ENCODE measurements at places on chromosomes 7 and 10.
A peak's percentile ranks its signal among the peaks of the same experiment; 100 is the strongest.

DNA sequence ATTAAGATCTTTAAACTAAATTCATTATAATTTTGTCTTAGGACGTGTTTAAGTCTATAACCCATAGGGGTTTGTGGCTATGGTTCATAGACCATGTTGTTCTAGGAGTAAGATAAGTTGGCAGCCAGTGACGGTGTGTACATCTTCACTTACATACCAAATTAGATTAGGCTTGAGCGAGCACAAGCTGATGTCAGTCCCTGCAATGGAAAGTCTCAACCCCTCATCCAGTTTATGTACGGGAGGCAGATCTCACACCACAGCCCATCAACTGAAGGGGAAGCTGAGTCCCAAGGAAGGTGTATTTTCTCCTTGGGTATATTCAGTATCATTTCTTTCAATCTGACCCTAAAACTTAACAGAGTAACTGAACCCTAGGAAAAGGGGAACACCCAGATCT lies 5.1 kb upstream of the SMC3 start:
- no peak for DNase-seq

GRCh38 chr10:18221123-18221522 lies 80.9 kb downstream of the CACNB2 start:
- no peak for DNase-seq

DNA sequence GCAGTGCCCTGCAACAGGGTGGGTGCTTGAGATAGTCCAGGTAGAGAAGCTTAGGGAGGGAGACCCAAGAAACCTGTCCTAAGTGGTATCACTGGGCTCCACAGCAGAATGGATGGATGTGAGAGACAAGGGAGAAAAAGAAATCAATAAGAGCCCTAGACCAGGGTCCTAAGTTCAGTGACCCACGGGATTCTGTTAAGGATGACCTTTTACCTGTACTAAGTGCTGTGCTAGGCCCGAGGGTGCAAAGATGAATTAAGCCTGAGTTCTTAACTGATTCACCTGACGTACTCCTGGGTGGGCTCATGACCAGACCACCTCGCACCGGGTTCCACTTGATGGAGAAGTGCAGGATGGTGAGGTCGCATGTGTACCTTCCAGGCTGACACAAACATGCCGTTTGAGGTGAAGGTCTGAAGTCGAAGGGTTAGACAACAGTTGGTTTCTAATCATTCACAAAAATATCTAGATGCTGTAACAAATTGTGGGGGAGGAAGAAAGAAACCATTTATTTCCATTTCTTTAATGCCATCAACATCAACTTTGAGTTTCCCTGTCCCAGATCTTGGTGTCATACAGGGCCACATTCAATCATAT lies 166.5 kb downstream of the HERPUD2 start:
- no peak for DNase-seq

GRCh38 chr10:74825371-74826141 lies 844 bp upstream of the KAT6B start:
- DNase-seq: peak; percentile 32

- DNase-seq: no peak
Measured at GRCh38 chr10:44807451-44807850, 103.7 kb upstream of the TMEM72 start.

GRCh38 chr10:59887006-59887405 lies 19.4 kb downstream of the CCDC6 start:
- no peak for DNase-seq

DNA sequence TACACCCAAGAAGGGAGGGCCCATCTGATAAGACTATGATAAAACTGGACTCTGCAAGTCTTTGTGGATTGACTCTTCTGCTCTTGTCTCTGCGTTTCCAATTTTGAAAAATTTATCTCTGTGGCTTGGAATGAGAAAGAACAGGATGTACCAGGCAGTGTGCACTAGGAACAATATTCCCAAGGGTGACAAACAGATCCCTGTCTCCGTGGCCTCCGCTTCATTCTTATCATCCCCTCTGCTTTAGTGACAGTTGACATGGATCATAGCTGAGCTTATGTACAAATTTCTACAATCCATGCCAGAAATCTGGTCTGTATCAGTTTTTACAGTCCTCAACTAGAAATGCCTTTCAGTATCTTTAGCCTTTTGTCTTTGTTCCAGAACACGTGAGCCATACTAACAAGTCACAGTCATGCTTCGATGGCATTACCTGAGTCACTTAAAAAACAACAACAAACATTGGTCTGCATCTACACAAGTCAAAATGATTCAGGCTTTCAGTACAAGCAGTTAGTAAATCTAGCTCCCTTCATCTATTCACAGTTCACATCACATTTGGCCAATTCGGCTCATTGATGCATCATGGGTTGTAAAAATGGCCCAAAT lies 393.6 kb upstream of the CELF2 start:
- no peak for DNase-seq

GRCh38 chr7:121831801-121832200 lies 41.2 kb upstream of the PTPRZ1 start:
- peak; percentile 87 for DNase-seq

DNA sequence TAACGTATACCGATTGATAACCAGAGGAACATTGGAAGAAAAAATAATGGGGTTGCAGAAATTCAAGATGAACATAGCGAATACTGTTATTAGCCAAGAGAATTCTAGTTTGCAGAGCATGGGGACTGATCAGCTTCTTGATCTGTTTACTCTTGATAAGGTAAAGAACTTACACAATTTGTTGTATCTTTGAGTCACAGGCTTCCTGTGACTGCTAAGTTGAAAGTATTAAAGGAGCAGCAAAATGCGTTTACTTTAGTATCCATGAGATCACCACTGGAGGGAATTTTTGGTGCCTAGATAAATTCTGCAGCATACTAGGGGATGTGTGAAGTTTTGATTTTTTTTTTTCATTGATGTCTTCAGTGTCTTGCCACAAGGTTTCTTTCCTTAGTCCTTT lies 103.6 kb downstream of the BTAF1 start:
- DNase-seq: no peak

GRCh38 chr10:43703286-43703685 lies 54.6 kb upstream of the ZNF32 start:
- DNase-seq: no peak

DNA sequence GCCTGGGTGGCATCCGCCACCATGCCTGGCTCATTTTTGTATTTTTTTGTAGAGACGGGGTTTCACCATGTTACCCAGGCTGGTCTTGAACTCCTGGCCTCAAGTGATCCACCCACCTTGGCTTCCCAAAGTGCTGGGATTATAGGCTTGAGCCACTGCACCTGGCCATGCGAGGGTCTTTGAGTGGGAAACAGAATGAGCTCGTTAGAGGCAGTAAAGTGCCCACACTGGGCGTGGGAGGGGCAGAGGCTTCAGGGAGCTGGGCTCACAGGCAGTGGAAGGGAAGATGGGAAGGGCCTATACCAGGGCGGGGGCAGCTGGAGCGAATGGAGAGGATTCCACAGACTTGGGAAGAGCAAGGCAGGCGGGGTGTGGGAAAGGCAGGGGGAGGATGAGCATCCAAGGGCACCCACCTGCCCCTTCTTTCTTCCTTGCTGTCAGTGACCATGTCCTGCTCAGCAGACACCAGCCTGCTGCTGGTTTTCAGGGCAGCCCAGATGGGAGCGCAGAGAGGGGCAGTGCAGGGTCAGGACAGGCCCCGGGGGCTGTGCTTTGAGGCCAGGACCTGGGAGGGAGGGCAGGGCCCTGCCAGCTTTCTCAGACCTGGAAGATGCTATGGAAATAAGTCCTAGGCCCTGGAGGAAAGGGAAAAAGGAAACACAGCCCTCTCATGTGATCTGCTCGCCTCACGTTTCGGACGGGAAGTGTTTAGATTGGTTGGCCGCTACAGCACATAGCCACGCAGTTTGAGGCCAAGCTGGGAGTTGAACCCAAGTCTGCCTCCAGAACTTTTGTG lies 4.2 kb downstream of the FZD9 start:
- DNase-seq: peak; percentile 23

DNA sequence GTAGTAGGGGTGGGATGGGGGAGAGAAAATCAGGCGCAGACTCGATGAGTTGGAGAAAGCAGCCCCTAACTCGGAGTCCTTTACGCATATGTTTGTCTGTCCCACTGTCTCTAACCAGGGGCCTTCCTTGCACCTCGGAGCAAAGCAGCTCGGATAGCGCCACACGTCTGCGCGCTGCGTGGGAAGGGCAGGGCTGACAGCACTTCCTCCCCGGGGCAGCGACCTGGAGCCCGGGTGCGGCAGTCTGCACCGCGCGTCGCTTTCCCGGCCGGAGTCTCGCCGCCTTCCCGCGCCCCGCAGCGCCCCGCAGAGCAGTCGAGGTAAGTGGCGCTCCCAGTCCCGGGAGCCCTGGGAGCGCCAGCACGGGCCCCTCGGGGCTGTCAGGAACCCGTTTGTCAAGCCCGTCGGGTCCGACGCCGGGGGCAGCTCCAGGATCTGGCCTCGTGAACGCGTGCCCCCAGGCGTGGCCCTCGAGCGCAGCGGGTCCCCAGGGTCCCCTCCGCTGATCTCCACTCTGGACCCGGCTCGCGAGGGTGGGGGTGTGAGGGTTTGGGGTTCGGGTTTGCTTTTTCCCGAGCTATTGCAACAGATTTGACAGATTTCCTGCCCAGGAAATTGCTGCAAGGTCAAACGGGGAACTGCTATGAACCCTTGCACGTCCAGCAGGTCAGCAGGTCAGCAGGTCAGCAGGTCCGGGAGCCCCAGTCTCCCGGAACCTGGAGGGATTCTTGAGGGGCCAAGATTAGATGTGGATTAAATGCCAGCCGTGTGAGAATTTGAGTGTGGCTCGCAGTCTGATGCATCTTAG lies 597 bp downstream of the APBB1IP start:
- DNase-seq: no peak

DNA sequence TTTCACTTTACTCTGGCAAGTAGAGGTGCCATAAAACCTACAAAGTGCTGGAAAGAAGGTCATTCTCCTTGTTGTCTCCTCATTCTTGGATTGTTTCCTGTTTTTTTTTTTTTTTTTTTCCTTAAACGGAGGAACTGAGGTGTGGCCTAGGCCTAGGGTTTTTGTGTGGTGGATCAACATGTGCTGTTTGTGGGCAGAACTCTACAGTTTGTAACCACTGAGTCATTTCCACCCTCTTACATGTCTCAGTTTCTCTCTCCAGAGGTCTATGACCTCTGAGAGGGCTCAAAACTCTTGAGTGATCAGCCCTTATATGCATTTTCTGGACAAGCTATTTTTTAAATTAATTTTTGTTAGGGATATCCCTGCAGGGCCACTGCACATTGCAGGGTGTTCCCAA lies 296.0 kb downstream of the PPP1R3A start:
- DNase-seq: no peak

DNA sequence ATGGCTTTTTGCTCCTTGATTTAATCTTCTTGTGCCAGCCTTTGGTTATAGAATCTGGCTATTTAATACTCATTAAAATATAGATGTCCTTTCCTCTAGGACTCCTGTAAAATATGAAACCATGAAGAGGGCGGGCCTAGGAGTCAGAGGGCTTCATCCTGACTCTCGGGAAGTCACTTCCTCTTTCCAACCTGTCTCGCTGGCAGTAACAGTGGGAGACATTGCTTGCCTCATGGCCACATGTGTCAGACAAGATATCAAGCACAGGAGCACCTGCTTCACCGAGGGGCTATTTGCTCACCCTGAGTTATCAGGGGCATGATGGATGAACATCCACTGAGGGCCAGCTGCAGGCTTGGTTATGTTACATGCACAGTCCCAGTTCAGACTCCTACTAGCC lies 31.0 kb downstream of the SLIT1 start:
- no peak for DNase-seq

Data from COR-L47 (cell line).